Kidney tubule cell (primary cell): ENCODE measurements at places on chromosomes 6 and 20.

DNA sequence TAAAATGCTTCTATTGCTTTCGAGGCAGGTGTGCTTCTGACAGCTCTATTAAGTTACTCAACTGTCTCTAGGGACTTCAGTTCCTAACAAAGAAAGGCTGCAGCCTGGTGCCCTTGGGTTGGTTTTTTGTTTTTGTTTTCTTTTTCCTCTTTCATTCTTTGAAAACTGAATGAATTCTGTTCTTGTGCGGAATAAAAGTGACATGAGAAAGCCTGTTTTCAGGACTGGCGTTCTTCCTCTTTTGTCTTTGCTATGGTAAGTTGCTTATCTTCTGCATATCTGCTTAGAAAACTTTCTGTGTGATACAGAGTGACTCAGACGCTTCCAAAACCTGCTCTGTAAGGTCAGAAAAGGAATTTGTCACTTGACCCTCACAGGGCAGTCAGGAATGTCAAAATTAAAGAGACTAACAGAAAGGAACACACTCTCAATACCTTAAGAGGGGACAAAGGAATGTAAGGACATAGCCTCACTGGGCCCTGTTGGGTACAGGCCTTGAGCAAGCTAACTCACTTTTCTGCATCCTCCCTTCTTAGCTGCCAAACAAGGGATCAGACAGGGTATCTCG lies 56.2 kb upstream of the NHSL1 start:
- peak; percentile 68 for DNase-seq

DNA sequence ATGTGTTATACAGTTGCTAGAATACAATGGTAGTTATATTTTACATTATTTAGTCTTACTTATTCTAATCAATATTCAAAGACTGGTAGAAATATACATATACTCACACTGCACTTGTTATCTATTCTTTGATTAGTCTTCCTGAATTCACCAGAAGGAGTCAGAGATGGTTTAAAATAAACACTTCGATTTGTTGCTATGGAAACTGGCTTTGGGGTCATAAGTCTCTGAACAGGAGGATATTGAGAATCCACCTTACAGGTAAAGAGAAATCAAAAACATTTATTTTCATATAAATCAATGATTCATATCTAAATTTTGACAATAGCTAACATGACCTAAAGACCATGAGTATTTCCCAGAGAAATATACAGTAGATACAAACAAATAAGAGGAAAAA lies 41.6 kb downstream of the NUP153 start:
- DNase-seq, result no peak

DNA sequence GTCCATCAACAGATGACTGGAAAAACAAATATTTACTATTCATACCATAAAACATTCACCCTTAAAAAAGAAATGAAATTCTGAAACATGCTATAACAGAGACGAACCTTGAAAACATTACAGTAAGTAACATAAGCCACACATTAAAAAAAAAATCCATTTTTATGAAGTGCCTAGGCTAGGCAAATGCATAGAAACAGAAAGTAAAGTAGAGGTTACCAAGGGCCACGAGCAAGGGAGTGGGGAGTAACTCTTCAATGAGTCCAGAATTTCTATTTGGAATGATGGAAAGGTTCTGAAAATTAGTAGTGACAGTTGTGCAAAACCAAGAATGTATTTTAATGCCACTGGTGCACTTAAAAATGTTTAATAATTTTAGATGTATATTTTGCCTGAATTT lies 47.7 kb downstream of the STAU1 start:
- DNase-seq, result no peak

DNA sequence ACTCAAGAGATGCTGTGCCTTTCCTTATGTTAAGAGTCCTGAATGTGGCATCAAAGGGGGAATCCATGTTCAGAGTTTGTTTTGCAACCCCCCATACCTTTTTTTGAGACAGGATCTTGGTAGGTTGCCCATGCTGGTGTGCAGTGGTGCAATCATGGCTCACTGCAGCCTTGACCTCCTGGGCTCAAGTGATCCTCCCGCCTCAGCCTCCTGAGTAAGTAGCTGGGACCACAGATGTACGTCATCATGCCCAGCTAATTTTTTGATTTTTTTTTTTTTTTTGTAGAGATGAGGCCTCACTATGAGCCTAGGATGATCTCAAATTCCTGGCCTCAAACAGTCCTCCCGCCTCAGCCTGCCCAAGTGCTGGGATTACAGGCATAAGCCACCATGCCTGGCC lies 16.5 kb downstream of the PTPRA start:
- no peak for DNase-seq

- DNase-seq, result peak; percentile 12
Observed at GRCh38 chr20:50848341-50848808, 53.5 kb downstream of the BCAS4 start.

DNA sequence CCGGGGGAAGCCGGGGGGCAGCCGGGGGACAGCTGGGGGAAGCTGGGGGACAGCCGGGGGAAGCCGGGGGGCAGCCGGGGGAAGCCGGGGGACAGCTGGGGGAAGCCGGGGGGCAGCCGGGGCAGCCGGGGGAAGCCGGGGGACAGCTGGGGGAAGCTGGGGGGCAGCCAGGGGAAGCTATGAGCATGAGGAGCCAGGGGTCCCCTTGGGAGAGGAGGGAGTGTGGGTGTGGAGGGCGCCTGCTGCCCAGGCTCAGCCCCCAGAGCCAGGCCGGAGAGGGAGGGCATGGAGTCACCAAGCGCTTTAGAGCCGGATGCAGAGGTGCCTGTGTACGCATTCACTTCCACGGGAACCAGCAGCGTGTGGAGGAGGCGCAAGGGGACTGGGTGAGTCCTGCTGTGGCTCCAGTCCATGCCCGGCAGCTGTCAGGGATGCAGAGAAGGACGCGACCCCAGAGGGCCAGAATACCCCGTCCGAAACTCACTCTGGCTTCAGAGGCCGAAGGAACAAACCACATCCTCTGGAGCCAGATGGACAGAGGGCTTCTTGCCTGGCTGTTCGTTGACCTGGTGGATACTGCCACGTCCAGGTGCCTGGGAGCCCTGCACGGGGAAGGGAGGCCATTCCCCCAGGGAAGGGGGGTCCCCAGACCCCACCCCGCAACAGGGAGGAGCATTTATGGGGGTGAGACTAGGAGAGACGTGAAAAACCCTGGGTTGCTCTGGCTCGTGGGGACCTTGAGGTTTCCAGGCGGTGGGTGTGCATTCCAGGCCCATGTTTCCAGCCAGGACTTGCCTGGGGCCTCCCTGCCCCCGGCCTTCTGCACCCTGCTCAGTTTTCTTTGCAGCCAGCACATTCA lies 26.5 kb upstream of the DACT2 start:
- DNase-seq, result no peak

- DNase-seq, result peak; percentile 87
Observed at GRCh38 chr6:16148498-16148897, 19.6 kb downstream of the MYLIP start.

DNA sequence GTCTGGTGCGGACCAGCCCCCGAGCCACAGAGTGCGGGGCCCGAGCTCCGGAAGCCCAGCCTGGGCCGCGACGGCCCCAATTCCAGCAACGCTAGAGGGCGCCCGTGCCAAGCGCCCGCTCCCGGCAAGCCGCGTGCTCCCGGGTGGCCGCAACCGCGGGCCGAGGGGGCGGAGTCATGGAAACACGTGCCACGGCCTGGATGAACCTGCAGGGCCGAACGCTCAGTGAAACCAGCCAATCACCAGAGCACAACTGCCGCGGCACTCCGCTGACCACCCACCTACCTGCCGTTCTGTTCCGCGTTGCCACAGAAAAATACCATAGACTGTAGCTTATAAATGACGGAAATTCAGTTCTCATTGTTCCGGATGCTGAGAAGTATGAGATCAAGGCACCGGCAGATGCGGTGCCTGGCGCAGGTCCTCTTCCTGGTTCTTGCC lies 85.7 kb upstream of the FOXC1 start:
- peak; percentile 48 for DNase-seq

DNA sequence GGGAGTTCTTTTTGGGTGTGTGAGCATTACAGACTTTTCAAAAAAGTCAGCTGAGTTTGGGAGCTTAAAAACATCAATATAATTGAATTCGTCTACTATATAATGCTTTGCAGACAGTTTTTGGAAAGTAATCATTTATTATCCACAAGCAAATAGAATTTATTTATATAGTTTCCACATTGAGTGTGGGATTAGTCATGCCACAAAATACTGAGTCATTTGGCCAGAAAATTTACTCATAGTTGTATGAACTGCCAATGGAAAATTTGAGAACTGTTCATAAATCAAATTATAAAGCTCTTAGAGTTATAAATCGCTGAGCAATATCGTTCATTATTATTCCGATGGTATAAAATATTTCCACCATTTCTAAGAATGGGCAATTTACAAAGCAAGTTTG lies 5.0 kb downstream of the BEND6 start:
- DNase-seq, result peak; percentile 45

DNA sequence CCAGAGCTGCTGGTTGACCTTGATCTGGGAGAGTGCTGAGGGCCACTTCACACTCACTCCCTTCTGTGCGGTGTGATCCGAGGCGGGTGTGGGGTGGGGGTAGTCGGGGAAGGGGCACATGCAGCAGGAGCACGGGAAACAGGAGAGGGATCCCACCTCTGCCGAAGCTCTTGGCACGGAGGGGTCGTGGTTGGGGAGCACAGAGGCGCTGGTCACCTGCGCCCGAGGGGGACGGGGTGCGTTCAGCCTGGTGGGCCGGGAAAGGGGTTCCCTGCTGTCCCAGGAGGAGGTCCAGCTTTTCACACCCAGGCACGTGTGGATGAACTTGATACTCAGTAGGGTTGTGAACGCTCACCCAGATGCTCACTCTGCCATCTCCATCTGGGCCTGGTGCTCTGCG lies 17.3 kb downstream of the SS18L1 start:
- no peak for DNase-seq

DNA sequence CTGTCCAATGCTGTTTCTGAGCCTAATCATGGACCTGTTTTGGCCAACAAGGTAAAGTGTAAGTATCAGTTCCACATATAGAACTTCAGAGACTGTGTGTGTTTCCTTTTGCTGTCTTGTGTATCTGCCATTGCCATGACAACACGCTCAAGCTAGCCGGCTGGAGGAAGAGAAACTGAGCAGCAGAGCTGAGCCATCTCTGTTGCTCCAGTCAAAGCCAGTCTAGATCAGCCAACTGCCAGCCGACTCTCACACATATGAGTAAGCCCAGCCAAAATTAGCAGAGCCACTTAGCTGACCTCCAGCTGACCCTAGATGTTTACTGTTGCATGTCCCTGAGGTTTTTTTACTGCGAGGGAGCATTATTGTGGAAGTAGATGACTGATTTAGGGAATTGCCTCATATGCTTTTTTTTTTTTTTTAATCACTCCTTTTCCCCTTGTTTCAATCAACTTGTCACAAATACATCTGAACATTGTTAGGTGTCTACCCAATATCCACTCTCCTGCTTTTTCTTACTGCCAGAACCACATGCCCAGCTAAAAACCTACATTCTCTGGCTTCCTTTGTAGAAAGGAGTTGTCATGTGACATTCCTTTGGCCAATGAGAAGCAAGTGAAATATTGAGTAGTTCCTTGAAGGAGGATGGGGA lies 304.3 kb upstream of the SUPT3H start:
- DNase-seq, result peak; percentile 99

DNA sequence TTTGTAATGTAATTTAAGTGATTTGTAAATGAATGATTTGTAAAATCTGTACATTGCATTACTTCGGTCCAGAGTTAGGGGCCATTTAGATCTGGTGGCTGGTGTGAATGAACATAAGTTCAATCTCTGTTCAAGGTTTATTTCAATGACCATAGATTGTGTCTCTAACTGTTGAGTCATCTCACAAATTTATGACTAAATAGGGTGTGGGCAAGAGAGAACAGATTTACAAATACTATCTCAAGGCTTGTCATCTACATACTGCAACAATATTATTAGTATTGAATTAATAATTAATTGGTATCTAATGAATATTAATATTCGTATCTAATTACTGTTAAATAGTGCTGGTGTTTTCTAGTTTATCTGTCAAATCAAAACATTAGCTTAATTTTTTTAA lies 115.3 kb upstream of the EDN1 start:
- peak; percentile 43 for DNase-seq

DNA sequence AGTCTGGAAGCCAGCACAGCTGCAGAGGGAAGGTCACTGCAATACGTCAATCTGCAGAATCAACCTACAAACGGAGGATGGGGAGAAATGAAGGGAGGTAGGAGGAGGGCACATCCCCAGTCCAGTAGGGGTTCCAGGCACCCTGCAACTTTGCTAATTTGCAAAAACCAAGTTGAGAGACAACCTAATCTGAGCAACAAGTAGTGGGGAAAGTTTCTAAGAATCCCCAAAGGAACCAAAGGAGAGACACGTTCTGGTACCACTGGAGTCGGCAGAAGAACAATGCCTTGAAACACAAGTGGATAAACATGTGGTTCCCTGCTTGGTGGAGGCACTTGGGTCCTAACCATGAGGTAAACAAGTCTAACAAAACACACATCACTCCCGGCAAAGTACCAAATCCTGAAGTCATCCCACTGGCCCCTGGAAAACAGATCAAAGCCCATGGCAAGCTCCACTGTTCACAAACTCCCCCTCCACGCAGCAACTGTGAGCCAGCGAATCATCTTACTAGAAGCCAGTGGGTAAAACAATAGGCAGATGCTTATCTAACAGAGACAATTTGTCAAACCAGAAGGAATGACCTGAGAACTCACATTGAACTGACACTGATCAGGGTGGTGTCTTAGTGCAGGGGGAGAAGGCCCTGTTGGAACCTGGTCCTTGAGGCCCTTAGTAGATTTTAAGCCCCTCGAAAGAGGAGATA lies 4.7 kb downstream of the MRPS18A start:
- DNase-seq, result no peak

- DNase-seq, result peak; percentile 17
Observed at GRCh38 chr6:10014557-10014956, 400.3 kb downstream of the TFAP2A start.

DNA sequence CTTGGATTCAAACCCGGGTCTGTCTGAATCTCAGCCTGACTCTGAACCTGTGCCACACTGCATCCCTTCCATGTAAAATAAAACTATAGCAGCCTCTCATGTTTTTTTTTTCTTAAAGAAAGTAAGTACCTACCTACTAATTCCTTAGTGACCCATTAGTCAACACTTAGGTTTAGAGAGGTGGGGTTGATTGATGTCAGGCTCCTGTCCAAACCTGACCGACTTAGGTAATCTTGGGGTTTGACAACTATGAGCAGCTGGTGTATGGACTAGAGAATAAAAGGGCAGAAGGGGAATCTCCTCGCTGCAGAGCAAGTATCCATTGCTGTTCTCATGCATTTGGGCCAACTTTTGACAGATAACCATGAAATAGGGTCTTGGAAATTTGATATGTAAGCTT lies 6.5 kb downstream of the NKAIN2 start:
- DNase-seq, result no peak

DNA sequence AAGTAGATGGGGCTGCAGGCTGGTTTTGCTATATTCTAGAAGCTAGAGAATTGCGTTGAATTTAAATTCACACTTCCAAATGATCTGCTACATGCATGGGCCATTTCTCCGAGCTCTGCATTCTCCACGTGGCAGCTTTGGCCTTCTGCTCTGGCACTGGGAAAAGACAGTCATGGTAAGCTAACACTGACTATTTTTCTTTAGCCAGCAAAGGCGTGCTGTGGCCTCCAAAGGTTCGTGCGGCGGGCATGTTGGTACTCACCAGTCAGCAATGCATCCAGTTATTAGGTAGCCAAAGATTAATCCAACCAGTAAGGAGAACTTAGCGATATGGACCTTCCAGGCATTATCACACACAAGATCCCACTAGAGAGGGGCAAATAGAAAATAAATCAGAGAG lies 41.4 kb downstream of the SLC22A23 start:
- no peak for DNase-seq

- no peak for DNase-seq
Observed at GRCh38 chr20:49557449-49557848, 10.5 kb downstream of the PTGIS start.
